ENCODE measurements at places on chromosomes 16 and 17.

DNA sequence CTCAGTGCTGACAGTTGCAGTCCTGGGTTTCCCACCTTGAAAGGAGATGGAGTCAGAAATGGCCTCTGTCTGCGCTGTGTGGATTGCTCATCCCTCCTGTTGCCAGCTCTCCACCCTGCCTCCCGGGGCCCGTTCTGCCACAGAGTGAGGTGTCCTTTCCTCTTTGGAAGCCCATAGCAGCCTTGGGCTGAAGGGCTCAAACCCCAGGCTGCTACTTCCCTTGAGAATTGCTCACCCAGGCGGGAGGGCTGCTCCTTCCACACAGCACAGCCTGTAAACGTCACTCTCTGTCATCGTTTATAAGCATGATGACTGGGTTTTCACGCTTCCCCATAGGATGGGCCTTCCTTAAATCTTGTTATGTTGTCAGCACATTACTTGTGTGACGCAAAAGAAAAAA is 62.7 kb downstream of the FOXK2 start:
- no peak for DNase-seq

GRCh38 chr16:57277586-57277985 is 6.9 kb downstream of the PLLP start:
- no peak for DNase-seq

GRCh38 chr16:7382521-7382920 is 49.9 kb downstream of the RBFOX1 start:
- no peak for DNase-seq

- DNase-seq = no peak
Observed at GRCh38 chr17:37359682-37360188, 16.1 kb upstream of the C17orf78 start.

GRCh38 chr17:14741491-14741890 is 440.6 kb downstream of the HS3ST3B1 start:
- DNase-seq = no peak

DNA sequence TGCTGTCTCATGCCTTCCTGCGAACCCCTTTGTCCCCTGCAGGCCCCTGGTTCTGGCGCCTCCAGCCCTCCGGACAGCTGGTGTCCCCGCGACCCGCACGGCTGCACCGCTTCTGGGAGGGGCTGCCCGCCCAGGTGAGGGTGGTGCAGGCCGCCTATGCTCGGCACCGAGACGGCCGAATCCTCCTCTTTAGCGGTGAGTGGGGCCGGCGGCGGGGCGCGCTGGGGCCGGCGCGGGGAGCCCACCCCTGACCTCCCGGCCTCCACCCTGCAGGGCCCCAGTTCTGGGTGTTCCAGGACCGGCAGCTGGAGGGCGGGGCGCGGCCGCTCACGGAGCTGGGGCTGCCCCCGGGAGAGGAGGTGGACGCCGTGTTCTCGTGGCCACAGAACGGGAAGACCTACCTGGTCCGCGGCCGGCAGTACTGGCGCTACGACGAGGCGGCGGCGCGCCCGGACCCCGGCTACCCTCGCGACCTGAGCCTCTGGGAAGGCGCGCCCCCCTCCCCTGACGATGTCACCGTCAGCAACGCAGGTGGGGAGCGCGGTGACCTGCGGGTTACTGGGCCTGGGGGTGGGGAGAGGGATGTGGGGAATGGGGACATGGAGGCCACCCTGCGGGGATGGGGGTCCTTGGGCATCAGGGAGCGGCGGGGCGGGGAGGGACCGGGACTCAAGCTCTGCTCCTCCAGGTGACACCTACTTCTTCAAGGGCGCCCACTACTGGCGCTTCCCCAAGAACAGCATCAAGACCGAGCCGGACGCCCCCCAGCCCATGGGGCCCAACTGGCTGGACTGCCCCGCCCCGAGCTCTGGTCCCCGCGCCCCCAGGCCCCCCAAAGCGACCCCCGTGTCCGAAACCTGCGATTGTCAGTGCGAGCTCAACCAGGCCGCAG is 7.1 kb upstream of the IL32 start:
- DNase-seq = no peak

DNA sequence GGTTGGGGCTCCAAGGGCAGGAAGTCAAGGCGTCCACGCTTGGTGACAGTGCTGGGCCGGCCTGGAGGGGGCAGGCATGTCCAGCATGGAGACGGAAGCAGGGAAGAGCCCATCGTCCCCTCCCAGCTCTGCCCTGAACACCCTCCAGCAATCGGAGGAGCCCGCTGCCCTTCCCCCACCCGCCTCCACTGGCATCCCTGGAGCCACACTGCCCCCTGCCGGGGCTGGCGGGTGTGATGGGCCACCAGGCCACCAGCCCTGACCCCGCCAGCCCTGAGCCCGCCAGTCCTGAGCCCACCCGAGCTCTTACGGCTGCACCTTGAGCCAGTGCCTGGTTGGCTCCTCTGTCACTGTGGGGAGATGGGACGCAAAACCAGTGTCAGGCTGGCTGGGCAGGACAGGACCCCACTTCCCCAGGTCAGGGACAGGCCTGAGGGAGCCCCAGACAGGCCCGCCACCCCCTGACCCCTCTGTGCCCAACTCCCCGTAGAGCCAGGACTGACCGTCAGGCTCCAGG is 4.1 kb upstream of the CDH15 start:
- DNase-seq = peak; percentile 58

DNA sequence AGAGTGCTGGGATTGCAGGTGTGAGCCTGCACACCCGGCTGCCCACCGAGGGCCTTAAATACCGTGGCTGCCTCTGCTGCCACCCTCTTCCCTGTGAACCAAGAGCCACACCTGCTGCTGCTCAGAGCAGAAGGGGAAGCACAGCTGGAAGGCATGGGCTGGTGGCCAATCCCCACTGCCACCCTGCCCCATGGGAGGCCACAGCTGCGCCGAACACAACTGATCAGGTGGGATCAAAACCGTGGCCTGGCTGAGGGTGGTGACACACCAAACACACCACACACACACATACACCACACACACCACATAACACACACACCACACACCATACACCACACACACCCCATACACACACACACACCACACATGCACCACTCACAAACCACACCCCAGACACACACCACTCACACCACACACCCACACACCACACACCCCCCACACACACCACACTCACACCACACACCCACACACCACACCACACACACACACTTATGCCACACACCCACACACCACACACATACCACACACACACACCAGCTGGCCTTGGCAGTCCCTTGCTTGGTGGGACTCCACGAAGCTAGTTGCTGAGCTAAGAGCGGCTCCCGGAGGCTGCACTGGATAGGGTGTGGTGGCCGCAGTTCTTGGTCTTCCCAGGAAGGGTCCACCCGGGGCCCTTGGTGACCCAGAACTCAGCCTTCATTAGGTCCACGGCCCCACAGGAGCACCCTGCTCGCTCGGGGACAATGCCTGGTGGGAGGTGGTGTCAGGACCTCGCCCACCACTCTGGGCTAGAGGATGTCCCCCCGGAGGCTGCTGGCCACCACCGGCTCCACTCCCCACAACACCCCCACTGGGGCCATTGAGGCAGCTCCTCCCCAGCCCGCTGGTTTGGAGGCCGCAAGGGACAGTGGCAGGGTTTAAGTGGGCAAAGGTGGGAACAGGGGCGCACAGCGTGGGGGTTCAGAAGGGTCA is 14.9 kb downstream of the CEP131 start:
- DNase-seq = no peak

- DNase-seq = no peak
Observed at GRCh38 chr16:50253514-50253910, 12.8 kb upstream of the ADCY7 start.

- no peak for DNase-seq
Observed at GRCh38 chr16:31478956-31479355, 4.0 kb upstream of the SLC5A2 start.

DNA sequence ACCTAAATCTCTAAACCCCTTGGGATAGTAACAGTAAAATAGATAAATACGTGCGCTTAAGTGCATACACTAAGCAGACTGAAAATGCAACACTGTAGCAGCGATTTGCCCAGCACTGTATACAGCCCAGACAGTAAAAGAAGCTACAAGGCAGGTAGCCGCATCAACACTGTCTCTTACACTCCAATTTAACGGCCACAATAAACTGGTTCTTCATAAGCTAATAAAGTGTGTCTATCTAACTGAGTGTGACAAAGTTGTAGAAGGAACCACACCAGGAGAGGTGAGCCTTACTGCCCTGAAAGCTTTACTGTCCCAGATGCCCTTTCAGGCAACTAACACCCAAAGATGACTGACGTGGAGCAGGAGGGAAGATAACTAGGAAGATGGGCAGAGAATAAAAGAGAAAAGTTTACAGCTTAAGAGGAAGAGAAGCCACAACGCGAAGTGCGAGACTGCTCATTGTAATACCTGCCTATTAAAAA is 847 bp downstream of the ZDHHC7 start:
- DNase-seq = no peak

DNA sequence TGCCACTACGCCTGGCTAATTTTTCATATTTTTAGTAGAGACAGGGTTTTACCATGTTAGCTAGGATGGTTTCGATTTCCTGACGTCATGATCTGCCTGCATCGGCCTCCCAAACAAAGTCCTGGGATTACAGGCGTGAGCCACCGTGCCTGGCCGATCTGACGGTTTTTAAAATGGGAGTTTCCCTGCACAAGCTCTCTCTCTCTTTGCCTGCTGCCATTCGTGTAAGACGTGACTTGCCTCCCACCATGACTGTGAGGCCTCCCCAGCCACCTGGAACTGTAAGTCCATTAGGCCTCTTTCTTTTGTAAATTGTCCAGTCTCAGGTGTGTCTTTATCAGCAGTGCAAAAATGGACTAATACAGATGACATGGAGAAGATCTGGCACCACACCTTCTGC is 4.7 kb upstream of the FLCN start:
- DNase-seq = no peak

- DNase-seq = no peak
Observed at GRCh38 chr16:9670033-9670432, 512.2 kb downstream of the GRIN2A start.

DNA sequence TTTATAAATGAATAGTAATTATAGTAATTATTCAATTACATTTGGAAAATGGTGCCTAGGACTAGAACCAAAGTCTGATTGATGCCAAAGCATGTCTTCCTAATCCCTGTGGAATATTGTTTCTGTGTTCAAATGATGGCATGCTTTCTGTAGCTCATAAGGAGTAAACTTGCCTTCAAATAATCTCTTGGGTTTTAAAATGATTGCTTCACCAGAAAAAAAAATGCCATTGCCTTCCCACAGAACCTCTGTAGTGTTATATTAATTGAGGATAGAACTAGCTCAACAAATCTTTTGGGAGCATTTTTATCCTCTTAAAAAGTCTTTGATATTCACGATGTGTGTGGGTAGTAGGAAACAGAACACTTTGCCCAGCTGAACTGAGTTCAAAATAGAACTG is 7.7 kb upstream of the TMEM100 start:
- no peak for DNase-seq

DNA sequence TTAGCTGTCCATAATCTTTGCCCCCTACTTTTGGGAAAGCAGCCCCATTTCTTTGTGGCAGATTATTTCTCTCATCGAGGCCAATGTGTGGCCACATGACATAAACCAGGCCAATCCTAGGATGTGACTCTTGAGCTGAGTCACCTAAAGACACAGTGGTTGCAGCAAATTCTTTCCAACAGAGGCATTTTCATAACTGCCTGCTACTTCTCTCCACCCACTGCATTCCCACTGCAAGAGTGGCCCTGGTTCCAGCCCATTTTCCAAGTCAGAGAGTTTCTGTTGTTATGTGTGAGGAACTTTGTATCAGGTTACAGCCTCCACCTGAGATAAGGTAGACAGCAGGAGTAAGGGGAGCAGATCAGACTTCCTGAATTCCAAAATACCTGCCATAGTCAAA is 195.2 kb downstream of the RGS9 start:
- no peak for DNase-seq

- no peak for DNase-seq
Observed at GRCh38 chr16:58518083-58518979, 3.0 kb downstream of the SETD6 start.

DNA sequence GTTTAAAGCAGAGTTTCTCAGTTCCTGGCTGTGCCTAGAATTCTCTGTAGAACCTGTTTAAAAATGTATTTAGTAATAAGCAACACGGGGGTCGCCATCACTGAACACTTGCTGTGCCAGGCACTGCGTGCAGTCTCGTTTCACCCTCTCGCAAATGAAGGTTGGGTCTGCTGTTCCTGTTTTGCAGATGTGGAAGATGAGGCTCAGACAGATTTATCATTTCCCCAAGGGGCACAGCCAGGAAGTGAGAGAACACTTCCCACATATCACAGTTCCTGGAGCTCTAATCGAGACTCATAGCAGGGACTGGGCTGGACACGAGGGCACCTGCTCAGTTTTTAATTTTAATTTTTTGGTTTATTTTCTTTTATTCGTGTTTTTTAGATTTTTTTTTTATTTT is 122.7 kb downstream of the ABCC6 start:
- no peak for DNase-seq

Measured in AML-193 (cell line).